ENCODE measurements at places on chromosomes 3 and 15.

GRCh38 chr15:84834229-84834955 lies 17.2 kb downstream of the ALPK3 start:
- no peak for DNase-seq

DNA sequence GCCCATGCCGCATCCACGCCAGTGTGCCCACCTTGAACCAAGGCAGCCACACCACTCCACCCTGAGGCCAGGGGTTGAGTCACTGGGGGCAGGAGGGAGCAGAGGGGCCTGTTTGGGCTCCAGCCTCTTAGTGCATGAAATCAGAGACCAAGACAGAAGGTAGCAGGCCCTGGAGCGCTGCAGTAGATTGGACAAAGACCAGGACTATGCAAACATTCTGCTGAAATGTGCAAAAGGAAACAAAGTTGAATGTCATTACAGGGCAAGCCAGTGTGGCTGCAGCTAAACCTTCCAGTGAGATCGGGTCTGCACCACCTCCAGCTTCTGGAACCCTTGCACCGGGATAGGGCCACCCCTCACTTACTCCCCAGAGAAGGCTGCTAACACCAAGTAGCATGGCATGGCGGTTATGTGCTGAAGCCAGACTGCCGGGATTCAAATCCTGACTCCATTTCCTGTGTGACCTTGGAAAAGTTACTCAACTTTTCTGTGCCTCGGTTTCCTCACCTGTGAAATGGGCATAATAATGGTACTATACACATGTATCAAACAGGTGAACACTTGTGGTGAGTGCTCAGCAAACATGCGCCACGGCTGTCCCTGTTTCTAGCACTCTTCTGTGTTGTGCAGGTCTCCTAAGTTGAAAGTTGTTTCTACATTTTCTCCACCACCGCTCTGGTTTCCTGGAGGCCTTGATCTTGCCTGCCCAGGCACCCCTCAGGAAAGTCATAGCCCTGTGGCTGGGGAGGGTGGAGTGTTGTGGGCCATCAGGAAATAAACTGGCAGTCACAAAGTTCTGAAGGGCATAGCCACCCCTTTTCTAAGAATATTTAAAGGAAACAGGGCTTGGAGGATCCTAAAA lies 25.0 kb upstream of the GP9 start:
- no peak for DNase-seq

DNA sequence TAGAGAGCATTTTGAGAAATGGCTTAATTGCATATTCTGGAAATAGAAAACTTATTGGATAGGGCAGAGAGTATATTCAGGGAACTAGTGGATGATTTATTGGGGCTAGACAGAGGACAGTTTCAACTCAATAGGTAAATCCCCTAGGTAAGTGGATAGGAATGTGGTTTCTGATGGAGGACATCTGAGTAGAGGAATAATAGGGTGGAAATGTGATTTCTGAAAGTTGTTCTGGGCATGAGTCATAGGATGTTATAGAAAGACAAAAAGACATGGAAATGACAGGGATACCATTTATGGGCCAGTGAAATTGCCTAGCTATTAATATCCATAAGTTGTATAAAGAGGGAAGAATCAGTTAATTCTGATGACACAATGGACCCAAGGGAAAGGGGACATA lies 563.3 kb upstream of the GOLIM4 start:
- no peak for DNase-seq

GRCh38 chr3:21893242-21893641 lies 142.2 kb upstream of the ZNF385D start:
- DNase-seq: no peak

DNA sequence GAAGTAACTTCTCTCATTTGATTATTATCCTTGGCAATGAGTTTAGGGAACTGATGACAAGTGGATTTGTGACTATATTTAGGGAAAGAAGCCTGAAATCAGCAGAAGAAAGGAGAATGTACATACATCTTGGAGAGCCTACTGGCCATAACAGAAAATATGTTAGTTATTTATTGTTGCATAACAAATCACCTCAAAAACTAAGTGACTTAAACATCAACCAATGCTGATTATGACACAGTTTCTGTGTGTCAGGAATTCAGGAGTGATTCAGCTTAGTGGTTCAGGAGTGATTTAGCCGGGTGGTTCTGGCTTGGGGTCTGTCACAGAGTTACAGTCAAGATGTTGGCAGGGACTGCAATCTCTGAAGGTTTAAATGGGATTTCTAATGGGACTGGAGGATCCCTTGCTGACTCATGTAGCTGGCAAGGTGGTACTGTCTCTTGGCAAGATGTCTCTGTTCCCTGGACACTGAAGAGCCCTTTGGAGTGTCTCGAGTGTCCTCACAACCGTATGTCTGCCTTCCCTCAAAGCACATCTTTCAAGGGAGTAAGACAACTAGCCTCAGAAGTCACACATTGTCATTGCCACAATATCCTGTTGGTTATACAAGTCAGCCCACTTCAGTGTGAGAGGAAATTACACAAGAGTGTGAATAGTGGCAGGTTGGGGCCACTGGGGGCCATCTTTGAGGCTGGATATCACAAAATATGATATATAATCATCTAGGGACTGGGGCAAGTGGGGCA lies 248.9 kb downstream of the SV2B start:
- DNase-seq: no peak

DNA sequence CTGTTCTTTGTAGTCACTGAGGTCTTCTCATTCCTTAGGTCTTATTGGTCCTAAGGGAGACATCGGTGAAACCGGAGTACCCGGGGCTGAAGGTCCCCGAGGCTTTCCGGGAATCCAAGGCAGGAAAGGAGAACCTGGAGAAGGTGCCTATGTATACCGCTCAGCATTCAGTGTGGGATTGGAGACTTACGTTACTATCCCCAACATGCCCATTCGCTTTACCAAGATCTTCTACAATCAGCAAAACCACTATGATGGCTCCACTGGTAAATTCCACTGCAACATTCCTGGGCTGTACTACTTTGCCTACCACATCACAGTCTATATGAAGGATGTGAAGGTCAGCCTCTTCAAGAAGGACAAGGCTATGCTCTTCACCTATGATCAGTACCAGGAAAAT lies 11.6 kb downstream of the ADIPOQ start:
- DNase-seq: no peak

DNA sequence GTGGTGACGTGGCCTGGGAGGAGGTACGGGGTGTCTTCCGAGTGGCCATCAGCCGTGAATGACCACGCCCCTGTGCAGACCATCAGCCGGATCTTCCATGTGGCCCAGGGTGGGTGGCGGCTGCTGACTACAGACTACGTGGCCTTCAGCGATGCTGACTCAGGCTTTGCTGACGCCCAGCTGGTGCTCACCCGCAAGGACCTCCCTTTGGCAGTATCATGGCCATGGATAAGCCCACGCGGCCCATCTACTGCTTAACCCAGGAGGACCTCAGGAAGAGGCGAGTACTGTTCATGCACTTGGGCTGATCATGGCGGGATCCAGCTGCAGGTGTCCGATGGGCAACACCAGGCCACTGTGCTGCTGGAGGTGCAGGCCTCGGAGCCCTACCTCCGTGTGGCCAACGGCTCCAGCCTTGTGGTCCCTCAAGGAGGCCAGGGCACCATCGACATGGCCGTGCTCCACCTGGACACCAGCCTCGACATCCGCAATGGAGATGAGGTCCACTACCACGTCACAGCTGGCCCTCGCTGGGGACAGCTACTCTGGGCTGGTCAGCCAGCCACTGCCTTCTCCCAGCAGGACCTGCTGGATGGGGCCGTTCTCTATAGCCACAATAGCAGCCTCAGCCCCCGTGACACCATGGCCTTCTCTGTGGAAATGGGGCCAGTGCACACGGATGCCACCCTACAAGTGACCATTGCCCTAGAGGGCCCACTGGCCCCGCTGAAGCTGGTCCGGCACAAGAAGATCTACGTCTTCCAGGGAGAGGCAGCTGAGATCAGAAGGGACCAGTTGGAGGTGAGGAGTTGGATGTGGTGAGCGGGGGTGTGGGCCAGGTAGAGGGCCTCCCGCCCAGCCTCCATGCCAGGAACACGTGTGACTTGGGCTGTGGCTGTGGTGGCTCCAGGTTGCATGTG lies 178.4 kb downstream of the TBC1D2B start:
- DNase-seq: no peak

GRCh38 chr15:86629409-86630356 lies 550.0 kb downstream of the AGBL1 start:
- no peak for DNase-seq

DNA sequence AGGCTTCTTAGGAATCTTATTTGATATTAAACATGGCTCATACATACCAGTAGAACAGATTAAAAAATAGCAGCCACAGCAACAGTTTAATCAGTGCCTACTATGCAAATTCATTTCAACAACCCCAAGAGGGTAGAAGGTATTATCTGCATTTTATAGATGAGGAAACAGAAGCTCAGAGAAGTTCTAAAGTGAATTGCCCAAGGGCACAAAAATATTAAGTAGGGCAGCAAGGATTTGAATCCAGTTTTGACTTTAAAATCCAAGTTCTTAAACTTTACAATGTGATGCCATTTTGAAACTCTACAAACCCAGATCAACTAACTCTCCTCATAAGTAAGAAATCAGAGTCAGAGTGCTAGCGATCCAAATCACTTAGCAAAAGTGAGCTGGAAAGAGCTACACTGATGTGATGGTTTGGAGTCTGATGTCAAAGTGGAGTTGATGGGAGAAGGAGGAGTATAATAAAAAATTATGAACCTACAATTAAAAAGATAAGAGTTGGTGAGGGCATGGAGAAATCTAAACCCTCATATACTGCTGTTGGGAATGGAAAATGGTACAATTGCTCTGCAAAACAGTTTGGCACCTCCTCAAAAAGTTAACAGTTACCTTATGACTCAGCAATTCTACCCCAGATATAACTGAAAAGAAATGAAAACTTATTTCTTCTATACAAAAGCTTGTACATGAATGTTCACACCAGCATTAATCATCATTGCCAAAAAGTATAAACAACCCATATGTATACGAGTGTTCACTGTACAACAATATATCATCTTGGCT lies 51.0 kb upstream of the PLXND1 start:
- no peak for DNase-seq

DNA sequence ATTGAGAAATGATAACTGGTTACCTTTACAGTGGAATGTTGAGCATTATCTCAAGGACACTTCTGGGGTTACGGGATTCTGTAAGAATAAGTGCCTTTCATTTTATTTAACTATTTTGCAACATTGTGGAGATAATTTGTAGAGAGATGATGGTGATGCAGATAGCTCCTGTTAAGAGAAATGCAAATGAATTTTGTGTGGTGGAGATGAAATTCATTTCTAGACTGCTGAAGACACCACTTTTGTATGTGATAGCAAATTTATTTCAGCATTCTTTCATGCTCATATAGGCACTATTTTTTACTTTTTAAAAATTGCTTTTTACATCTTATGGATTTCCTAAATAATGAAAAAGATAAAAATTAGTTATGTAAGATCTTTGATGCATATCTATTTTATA lies 463.3 kb upstream of the CBLB start:
- no peak for DNase-seq

GRCh38 chr3:127224118-127224517 lies 31.2 kb downstream of the PRR23E start:
- DNase-seq: no peak

DNA sequence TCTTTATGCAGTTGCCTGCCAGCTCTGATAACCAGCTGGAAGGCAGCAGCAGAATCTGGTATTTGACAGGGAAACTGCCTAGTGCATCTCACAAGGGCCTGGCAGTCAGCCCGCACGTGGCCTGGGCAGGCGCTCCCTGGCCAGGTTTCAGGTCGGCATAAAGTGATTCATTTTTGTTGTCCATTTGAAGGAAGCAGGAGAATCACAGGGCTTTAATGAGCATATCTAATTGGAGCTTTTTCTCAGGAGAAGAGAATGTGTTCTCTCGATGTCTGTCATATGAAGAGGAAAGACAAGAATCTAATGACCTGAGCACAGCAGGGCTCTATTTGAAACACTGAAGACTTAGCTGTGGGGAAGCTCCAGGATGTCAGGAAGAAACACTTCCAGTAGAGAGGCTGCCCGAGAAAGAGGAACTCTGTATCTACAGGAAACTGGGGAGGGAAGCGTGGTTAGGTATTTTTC lies 98.8 kb upstream of the MB21D2 start:
- no peak for DNase-seq

DNA sequence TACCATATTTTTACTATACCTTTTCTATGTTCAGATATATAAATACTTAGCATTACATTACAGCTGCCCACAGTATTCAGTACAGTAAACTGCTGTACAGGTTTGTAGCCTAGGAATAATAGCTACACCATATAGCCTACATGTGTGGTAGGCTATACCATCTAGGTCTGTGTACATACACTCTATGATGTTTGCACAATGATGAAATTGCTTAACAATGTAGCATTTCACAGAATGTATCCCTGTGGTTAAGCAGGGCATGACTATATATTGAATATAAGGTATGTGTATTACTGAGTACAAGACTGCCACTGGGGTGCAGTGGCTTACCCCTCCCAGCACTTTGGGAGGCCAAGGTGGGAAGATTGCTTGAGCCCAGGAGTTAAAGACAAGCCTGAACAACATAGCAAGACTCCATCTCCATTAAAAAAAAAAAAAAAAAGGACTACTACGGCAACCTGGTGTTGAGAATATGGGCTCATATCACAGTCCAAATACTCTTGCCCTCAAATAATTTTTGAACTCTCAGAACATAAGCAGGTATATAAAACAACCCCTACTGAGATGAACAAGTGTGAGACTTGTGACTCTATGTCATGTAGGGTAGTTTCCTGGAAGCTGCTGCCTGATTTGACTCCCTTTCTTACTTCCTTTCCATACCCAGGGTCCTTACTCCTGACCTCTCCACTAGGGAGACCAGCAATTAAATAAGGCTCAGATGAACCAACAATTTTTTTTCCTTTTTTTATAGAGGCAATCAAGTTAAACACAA lies 4.8 kb downstream of the PPP1R14D start:
- DNase-seq: no peak

- no peak for DNase-seq
Measured at GRCh38 chr3:57864853-57865252, 108.7 kb downstream of the SLMAP start.

- no peak for DNase-seq
Measured at GRCh38 chr3:195873971-195874370, 34.4 kb downstream of the TNK2 start.

DNA sequence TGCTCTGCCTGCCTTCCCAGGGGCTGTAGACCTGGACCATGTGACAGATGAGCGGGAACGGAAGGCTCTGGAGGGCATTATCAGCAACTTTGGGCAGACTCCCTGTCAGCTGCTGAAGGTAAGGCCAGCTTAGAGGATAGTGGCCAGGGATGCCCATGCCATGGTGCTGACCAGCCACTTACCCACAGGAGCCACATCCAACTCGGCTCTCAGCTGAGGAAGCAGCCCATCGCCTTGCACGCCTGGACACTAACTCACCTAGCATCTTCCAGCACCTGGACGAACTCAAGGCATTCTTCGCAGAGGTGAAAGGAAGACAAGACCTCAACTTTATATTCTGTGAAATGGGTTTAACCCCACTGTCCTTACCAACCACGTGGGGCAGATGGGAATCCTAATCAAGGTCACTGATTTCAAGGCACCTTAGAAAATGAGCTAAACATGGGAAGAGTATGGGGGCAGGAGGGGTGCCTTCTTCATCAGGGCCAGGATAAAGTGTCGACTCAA lies 26.7 kb downstream of the NBEAL2 start:
- no peak for DNase-seq
